ENCODE measurements at places on chromosomes 6 and 20.

- DNase-seq: peak; percentile 27
These were observed 2.4 kb downstream of the MTCL3 start for GRCh38 chr6:127516662-127517273.

GRCh38 chr6:135054226-135054568, 425 bp downstream of the HBS1L start:
- no peak for DNase-seq

DNA sequence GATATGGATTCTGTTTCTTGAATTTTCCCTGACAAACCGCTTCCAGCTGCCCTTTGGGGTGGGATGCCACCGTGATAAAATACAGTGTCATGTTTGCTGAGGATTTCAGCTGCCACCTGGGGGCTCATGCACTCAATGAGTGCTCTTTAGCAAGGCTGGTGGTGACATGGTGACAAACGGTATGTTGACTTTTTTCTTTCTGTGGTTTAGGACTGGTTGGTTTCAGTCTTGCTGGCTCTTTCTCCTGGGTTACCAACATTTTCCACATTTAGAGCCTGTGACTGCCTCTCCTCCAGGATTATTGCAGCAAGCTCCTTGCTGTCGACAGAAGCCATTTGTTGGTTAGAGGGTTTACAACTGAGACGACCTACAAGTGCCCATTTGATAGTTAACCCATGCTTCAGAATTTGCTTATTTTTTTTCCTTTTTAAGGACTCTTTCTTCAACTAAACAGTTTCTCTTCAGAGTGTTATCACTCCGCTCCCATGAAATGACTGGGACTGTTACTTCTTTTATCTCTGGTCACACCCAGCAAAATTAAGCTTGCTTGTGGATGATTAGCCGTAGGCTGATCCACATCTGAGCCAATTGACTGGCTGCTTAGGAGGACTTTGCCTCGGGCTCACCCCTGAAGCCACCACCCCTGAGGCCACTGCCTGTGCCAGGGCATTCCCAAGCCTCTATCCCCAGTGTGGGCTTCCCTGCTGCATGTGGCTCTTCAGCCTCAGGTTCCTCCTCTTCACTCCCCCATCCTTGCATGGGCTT, 48.4 kb upstream of the CDYL start:
- DNase-seq: no peak

GRCh38 chr6:155187106-155187505, 76.7 kb upstream of the CLDN20 start:
- no peak for DNase-seq

- no peak for DNase-seq
These were observed 332.5 kb downstream of the TFAP2A start for GRCh38 chr6:10082385-10082784.

DNA sequence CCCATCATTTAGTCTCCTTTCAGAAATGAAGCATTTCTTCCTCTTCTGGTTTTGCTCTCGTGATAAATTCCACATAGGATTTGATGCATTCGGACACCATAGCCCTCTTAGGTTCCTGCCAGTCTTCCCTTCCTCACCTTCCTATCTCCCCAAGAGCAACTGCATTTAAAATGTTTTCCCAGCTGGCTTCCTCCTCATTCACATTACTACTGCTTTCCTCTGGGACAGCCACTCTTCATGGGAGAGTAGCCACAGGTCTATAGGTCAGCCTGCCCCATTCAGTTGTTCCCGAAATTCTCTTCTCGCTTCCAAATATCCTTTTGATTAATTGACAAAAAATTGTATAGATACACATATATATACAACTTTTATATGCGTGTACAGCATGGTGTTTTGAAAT, 214.2 kb upstream of the PDE10A start:
- no peak for DNase-seq

- no peak for DNase-seq
These were observed 9.3 kb downstream of the PSMA7 start for GRCh38 chr20:62133864-62134263.

DNA sequence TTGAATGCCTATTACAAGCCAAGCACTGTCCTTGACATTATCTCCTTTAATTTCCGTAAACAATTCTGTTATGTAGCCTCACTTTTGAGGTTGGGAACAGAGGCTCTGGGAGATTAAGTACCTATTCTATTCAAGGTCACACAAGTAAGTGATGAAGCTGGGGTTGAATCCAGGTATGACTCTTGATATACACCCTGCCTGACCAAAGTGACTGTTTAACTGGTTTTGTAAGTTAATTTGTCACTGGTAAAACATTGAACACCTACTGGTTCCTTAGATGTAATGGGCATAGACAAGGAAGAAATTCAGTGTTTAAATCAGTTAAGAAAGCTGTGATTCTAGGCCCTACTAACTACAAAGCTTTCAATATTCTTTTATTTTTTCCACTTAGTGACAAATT, 22.9 kb downstream of the GTF2H5 start:
- no peak for DNase-seq

GRCh38 chr6:39904946-39905639, 29.2 kb downstream of the MOCS1 start:
- no peak for DNase-seq

GRCh38 chr20:6411651-6412050, 288.8 kb upstream of the FERMT1 start:
- DNase-seq: no peak

DNA sequence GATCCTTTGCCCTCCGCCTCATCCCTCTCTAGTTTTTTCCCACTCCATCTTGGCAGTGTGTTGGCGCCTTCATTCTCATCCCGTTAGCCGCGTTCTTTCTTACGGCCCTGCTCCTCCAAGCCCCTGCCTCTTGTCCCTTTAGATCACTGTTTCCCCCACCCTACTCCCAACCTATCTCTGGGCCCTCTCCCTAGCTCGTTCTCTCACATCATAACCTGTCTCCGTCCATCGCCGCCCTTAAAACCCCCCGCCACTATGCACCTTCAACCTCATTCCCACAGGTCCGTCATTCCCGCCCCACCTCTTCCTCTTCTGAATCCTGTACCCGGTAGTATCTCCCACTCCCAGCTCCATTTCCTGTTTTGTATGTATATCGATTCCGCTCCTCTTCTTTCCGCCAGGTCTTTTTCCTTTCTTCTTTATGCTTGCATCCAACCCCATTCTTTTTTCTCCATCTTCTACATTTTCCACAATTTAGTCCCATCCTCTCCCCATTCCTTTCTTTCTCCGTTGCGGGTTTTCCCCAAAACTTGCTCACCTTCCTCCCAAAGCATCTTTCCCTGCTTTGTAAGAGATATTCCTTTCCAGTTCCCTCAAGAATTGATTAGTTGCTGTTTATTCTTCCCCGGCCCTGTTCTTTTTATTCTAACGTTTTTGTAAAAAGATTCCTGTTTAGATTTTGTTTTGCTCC, 671 bp downstream of the EFHC1 start:
- DNase-seq: no peak

GRCh38 chr20:2859330-2860121, 13.8 kb upstream of the PTPRA start:
- DNase-seq: no peak

GRCh38 chr6:98484696-98485095, 349.7 kb upstream of the POU3F2 start:
- no peak for DNase-seq

DNA sequence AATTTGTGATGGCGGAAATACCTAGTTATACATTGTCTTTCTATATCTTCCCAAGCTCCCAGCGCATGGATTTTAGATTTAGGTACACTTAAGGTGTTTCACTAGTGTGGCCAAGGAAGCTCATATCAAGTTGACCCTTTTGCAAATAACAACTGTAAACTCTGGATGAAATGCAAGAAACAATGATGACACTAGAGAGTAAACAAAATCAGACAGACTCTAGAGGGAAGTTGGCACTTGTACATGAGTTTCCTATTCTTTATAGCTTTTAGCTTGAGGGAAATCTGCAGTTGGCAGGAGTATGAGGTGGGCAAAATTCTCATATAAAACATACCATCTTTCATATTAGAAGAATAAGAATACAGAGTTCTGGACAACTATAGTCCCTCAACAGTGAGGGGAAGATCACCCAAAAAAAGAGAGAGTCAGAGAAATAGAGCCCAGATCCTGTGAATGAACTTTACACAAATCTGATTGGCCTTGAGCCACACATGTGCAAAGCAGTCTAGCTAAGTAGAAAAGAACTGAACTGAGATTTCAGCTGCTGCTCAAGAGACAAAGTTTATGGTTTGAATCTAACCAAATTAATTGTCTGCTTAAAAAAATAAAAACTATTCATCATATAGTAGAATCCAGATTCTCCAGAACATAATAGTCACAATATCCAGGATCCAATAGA, 26.1 kb downstream of the TXLNB start:
- DNase-seq: no peak

DNA sequence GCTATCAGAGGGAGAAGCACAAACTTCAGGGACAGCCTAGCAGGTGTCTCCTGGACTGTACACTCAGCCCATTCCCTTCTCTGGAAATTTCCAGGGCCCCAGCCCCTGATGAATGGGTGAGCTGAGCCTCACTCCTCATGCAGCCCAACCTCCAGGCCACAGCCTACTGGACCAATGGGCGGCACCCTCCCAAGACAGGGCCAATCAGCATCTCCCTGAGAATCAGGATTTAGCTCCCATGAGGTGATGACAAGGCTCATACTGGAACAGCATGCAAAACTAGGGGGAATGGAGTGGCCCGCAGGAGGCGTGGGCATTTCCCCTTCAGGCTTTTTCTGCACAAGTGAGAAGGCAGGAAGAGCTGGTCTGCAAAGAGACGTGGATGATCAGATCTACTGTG, 29.0 kb downstream of the NFATC2 start:
- no peak for DNase-seq

- DNase-seq: no peak
These were observed 77.5 kb downstream of the CDH22 start for GRCh38 chr20:46230801-46231282.

Data from fibroblast of skin of left quadriceps (primary cell).